Left renal cortex interstitium (tissue), 4 donors: ENCODE measurements at places on chromosomes 7 and 10. TPM values are rescaled to one million over a fixed set of nuclear protein-coding genes. Genes with fewer than 3 reads are reported as not detected.

DNA sequence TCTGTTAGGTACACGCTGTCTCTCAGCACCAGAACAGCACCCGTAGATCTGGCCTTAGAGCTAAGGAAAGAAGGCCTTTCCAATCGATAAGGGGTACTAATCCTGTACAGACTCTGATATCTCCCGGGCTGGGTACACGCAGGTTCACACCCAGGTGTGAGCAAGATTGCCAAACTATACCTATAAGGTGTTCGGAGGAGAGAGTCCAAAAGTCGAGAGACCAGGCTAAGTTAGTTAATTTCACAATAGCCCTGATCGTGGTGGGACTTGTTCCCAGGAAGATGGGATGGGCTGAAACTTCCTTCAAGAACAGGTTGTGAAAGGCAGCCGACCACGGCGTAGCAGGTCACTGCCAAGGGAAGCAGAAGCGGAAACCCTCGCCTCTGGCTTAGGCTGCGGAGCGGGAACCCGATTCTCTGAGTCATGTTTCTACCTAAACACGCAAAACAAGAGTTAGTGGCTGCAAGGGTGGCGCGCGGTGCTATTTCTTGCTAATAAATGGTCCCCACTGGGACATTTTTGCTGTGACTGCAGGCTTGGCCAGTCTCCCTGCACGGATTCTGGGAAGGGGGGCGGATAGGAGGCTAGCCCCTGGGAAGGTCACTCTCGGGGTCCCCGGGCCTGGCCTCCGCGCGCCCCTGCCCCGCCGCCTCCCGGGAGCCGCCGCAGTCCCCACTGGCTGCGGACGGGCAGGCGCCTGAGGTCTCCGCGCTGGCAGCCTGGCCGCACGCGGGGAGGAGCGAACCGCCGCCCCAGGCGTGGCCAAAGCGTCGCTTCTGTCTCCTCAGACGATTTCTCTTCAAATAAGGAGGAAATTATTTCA, 75.4 kb upstream of the PDSS1 start:
- peak; percentile 7 for DNase-seq

DNA sequence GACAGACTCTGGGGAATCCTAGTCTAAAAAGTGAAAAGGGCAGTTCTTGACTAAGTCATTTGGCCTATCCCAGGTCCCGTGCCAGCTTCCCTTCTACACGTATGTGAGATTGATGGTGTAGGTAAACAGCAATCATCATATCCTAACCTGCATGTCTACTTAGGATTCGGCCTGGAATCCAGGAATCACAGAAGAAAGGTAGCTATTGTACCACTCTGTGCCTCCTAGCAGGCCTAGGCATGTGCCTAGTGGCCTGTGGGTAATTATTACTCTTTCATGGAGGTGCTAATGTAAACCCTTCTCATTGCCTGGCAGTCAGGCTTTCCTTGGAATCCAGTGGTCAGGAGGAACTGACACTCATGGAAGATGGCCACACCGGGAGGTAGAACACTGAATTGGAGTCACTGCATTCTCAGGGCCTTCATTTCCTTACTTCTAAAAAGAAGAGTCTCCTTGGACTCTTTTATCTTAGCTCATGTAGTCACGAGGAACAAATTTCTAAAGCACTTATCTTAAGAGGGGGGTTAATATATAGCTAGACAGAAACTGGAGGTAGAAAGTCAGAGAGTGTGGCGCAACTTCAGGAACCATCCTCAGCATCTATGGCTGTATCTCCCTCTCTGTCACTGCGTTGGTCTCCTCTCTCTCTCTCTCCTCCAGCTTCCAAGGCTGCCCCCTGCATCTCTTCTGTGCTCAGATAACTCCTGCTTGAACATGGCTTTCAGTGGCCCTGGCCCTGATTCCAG, 122.5 kb downstream of the C1GALT1 start:
- no peak for DNase-seq

DNA sequence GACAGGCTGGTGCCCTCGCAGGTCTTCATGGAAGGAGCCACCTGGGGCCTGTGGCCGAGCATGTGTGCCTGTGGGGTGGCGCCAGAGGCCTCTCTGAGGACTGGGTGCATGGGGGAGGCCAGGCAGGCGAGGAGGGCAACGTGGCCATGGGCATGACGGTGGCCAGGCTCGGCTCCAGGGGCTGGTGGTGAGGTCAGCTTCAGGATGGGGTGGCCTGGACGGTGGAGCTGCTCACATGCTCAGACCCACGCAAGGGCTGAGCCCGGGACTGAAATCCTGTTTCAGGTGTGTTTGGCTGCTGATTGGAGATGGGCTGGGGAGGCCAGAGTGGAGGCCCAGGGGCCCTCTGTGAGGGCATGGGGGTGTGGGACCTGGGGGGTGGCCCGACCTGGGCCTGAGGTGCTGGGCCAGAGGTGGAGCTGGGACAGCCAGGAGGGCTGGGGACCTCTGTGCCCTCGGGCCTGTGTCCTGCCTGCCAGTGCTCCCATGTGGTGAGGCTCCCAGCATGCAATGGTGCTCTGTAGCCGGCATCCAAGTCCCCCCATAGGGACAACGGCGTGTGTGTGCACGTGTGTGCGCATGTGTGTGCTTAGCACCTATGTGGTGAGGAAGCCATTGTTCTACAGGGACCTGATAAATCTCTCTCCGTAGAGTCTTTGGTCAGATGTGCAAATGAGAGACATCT, 71.1 kb downstream of the INPP5A start:
- no peak for DNase-seq

DNA sequence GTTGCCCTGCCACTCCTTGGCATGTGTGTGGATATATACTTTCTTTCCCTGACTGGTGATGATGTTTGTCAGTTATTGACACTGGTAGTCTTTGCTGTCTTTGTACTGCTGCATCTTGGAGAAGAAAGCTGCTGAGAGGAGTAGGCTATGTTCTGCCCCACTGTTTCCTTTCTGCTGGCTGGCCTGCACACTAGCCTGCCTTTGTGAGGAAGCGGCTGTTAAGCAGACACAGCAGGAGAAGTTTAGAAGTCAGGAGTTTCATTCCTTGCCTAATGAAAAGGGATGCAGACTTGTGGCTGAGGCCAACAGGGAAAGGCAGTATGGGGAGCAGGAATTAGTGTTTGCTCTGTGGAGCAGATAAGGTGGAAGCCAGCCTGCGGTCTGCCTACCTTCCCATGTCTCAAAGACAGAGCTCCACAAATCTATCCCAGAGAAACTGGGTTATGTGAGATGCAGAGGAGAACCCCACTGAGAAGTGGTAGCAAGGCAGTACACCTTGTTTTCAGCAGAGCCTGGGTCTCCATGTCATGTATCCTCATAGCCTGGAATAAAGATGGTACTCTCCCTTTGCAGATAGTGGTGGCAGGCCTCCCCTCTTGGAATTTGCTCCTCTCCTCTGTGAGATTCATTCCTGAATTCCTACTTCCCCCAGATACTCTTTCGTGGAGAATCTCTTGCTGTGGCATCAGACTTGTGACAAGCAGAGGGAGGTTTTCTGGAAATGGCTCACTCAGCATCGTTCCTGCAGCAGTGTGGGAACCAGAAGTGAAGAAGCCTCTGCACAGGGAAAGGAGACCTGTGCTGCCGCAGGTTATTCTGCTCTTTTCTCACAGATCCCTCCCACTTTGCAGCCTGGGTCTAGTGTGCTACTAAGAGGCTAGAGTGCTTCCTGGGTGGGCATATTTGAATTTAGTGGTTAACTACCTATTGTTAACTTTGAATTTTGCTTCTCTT, 130.2 kb downstream of the LRRC4 start:
- no peak for DNase-seq

GRCh38 chr10:118498623-118499022, 96.8 kb downstream of the PRLHR start:
- no peak for DNase-seq

DNA sequence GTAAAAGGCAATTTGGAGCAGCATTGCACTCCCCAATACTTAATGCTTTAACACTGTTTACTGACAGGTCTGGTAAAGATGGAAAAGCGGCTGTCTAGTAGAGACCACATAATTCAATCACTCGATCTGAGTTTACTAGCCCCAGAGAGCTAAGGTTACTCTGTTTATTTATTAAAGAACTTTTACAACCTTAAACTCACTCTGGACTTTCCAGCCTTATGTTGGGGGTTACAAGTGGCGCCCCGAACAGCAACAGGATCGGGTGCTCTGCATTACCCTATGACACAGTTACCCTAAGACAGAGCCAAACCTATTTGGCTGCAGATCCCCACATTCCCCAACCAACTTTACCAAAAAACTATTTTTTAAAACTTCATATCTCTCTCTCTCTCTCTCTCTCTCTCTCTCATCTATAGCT, 43.9 kb downstream of the MRPS24 start:
- peak; percentile 10 for DNase-seq

DNA sequence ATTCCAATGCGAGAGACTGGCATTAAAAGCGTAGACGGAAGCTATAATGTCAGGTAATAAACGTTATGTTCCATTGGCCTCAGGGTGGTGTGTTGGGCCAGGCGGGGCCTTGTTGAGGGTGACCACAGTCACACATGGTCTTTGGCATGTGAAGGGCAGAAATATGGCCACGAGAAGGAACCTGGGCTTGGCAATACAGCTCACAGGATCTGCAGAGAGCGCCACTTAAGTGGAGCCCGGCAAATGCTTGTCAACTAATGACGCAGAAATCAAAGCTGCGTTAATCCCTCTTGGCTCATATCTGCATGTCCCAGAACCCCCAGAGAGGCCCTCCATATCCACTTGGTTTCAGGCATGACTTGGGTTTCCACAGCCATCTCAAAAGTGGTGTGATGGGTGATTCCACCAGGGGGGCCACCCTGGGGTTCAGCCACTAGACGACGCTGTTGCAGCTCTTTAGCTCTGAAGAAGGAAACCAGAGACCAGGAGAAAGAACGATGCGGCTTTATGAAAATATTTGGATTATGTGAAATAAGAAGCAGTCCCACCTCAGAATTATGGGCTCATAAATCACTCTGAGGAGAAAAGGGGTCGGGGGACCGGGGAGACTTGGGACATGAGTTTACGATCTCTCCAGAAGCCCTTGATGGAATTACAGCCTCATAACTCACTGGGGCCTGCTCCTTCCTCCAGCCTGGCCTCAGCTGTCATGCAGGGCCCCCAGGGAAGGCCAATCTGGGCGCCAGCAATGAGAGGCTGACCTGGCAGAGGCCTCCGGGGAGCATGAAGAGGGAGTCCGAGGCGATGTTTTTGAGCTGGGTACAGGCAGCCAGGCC, 462.5 kb downstream of the PLXNA4 start:
- peak; percentile 28 for DNase-seq

DNA sequence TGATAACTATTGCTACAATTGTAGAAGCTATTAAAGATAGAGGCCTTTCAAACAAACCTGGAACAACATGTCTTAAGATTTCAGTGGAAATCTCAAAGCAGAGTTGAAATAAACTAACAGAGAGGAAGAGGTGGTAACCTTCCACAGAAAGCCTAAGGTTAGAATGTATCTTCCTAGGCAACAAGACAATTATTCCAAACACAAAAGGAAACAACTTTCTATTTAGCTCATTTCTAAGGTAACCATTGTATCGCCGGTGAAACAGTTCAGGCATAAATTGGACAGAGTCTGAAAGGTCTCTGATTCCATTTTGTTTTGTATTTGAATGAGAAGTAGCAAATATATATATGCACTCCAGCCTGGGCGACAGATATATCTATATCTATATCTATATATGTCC, 30.7 kb upstream of the HYCC1 start:
- DNase-seq: no peak

GRCh38 chr10:84634636-84635035, 306.2 kb downstream of the CCSER2 start:
- DNase-seq: no peak

GRCh38 chr10:125627646-125628045, 55.3 kb downstream of the TEX36 start:
- DNase-seq: no peak

DNA sequence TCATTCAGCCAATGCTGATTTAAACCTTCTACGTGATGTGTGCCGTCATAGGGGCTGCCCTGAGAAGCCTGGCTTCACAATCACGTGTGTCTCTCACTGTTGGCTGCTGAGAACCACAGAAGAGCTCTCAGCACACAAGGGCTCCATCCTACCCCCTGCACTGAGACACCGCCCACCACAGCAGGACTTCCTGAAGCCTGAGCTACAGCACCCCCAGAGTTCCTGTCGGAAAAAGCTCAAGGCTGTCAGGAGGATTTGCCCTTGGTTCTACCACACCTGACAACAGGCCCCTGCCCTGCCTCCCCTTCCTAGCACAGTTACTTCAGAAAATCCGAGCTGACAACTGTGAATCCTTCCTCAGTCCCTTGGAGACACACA, 191.9 kb downstream of the MAD1L1 start:
- DNase-seq: no peak

GRCh38 chr7:30286749-30287148, 2.4 kb downstream of the ZNRF2 start:
- no peak for DNase-seq

DNA sequence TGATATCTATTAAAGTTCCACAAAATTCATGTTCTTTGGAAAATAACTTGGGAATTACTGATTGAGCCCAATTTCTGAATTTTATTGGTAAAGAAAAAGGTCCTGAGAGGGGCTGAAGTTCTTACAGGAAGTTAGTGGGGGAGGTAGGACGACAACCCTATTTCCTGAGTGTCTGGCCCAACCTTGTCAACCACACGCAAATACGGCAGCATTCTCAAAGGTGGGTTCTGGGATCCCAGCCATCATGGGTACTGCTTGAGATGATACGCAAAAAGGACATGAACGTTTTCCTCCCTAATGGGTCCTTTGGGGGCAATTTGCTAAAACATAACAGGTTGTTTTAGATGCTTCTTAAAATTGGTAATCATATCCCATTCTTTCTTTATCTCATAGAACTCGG, 2.7 kb upstream of the PDCD4 start:
- no peak for DNase-seq

- no peak for DNase-seq
Observed at GRCh38 chr7:137421366-137421765, 77.8 kb upstream of the PTN start.

GRCh38 chr7:151440799-151441445, 981 bp upstream of the CRYGN start:
- DNase-seq: no peak

DNA sequence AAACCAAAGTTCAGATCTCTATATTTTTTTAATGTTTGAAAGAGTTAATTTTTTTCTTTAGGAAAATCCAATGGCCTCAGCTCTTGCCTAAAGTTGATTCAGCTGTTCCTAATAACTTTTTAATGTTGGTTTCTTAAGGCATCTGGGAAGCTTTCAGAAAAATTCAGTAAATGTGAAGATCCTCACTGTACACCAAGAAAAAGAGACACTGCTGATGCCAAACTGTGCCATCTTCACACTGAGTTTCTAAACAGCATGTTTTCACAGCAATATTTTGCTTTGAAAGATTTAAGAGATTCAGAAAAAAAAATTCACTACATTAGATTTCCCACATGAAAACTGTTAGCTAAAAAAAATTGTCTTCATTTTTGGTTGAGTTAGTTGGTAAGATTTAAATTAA, 249.4 kb downstream of the NEBL start:
- DNase-seq: no peak

Gene SNCG
- polyA plus RNA-seq: 16.2 TPM

Gene STEAP2
- polyA plus RNA-seq: 10.0 TPM

Gene ARMC3
- 12.4 TPM for polyA plus RNA-seq

Gene LIPM
- polyA plus RNA-seq: not detected

Gene LBX1
- not detected for polyA plus RNA-seq

Gene SYT15B
- polyA plus RNA-seq: 2.8 TPM
